Stimulated activated CD8-positive, alpha-beta memory T cell treated with anti-CD3 and anti-CD28 coated beads, Interleukin-7, amount 100 ng/mL, for 1 hour (primary cell): ENCODE measurements at places on chromosomes 16 and 17.

DNA sequence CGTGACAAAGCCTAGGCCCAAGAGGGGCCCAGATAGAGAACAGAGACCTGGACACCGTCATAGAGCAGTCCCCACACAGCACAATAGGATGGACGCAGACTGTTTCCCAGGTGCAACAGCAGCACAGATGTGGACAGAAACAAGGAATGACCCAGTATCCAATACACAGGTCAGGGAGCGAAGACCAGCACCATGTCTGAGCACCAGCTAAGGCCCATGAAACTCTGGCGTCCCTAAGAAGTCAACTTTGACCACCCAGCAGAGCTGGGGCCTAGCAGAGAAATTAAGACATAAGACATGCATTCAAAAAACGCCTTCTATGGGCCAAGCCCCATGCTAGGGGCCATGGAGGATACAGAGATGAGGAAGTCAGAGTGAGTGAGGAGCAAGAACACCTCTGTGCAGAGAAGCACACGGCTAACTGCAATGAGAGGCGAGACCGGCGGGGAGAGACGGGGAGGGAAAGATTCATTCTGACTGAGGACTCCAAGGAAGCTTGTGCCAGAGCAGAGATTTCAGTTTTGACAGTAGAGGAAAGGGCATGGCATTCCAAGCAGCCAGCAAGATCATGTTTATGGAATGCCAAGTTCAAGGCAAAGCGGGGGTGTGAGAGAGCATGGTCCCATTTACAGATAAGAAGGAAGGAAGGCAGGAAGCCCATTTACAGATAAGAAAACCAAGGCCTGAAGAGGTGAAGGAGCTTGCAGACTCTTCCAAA, 50.8 kb downstream of the PITPNM3 start:
- DNase-seq, result no peak

DNA sequence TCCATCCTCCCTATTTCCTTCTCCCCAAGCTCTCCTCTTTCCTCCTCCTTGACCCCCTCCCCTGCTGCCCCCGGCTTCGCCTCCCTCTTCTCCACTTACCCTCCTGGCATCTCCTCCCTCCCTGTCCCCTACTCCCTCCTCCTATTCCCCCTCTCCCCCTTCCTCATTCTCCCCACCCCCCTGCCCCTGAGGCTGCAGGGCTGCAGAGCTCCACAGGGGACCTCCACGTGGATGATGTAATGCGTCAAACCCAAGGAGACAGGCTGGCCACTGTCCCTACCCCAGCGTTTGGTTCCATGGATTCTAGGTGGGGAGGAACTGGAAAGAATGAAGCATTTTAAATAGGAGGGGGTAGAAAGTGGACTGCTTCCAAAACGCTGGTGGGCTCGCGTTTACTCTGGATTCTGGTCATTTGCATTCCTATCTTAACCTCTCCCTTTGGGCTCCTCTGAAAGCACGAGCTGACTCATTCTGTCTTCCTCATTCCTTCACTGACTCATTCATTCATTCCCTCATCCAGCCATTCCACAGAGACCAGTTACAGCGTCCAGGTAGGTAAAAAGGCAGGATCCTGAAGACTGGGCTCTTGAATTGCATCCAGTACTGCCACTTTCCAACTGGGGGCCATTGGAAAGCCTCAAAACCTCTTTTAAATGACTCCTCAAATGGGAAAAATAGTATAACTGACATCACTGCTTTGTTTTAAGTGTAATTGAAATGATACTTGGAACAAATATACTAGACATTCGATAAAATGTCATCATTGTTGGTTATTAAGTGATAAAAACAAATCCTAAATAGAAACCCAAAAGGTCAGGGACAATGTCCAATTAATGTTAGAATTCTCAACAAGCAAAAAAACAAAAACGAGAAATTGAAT, 943 bp upstream of the COTL1 start:
- DNase-seq, result no peak

GRCh38 chr17:74987418-74987908, at the start of gene CDR2L:
CDR2L (plus strand) TSS chr17:74987632; CDS start chr17:74988044, 412 bp downstream.
- peak; percentile 85 for DNase-seq

DNA sequence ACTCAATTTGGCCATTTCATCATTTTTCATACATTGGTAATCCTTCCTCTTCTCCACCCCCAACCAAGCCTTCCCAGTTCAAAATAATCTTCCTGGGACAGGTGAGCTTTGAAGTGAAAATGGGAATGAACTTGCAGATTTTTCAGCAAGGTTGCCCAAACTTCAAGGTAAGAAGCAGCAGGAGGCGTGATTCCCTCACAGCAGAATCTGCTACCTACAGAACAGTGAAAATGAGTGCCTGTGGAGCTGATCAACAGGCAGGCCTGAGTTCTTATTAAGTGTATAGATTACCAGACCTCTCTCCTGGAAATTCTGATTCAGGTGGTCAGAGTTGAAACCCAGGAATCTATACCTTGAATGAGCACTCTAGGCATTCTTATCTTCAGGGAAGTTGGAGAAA, 356.6 kb downstream of the RBFOX1 start:
- DNase-seq, result no peak

DNA sequence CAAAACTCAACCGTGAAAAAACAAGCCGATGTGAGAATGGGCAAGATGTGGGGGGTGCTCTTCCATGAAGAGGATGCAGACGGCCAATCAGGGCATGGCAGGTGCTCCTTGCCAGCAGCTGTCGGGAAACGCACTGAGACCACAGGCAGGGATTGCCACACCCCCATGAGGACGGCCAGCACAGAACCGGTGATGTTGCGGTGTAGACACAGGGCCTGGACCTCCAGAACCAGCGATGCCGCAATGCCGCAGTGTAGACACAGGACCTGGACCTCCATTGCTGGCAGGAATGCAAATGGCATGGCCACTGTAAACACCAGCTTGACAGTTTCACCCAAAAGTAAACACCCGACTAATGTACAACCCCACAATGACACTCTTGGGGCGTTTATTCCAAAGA, 164.9 kb downstream of the BANP start:
- no peak for DNase-seq

DNA sequence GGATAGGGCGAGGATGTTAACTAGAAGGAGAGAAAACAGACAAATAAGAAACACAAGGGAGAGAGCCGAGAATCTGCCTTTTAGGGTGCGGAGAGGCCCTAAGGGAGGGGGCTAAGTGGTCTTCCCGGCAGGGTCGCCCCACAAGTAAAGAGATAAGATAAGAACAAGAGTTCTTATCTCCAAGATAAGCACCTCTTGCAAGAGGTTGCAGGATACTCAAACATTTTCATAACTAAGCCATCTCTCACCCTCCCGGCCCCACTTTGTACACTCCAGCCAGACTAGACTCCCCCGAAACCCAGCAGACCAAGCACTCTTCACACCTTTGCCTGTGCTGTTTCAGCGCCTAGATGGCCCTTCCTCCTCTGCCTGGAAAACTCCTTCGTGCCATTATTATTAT, 14.3 kb downstream of the ZNF319 start:
- DNase-seq, result no peak

DNA sequence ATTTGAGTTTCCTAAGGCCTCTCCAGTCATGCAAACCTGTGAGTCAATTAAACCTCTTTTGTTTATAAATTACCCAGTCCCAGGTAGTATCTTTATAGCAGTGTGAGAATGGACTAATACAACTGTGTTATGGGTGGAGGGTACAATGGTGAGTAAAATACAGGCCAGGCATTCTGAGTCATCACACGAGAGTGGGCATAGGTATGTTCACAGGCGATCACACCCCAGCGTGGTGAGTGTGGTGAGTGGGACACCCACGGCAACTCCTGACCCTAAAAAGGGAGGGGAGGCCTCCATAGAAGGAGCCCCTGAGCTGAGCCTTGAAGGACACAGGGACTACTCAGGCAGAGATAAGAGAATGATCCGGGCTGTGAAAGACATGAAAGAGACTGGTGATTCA, 22.6 kb upstream of the MAPT start:
- DNase-seq, result no peak

GRCh38 chr17:41844971-41845370, 7.3 kb downstream of the KLHL10 start:
- DNase-seq, result no peak

- no peak for DNase-seq
Measured at GRCh38 chr16:55443434-55444346, 35.3 kb upstream of the MMP2 start.

- DNase-seq, result no peak
Measured at GRCh38 chr17:48747445-48748363, 19.2 kb upstream of the HOXB13 start.

- no peak for DNase-seq
Measured at GRCh38 chr17:48432820-48433775, 3.1 kb upstream of the SKAP1 start.

DNA sequence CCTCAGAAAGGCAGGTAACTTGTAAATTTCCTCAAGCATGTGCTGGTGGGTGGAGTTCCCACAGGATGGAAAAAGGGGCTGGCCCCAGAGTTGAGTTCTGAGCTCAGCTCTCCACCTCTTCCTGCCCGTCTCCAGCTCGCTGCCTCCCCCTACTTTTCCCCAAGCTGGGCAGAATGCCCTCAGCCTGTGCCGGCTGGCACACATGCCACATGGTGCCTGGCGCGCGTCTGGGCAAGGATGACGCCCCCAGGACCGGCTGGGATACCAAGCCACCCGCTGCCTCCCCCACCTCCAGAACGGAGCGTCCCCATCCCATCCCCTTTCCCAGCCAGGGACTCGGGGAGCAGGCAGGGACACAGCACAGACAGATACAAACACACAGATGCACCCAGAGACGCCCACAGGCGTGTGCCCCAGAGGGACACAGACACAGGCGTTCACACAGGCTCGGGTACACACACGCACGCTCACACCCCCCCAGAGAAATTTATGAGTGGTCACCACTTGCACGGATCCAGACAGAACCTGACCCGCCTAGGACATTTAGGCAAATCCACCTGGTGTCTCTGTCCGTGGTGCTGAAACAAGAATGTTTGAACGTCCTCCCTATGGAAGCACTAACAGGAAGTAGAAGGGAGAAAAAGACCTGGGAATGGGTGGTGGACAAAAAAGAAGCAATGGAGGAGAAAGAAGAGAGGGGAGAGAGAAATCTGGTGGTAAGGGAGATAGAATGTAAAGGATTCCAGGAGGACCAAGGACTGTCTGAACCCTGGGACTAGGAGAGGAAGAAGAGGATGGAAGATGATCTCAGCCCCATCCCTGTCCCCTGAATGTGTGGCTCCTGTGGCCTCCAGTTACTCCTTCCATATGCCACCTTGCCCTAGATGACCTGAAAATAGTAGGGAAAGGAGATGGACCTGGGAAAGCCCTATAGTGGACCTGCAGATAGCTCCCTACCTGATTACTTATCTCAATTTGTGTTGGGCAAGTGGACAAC, 15.5 kb downstream of the NEUROD2 start:
- DNase-seq, result no peak

GRCh38 chr16:30115238-30115637, 1.9 kb upstream of the GDPD3 start:
- DNase-seq, result no peak

DNA sequence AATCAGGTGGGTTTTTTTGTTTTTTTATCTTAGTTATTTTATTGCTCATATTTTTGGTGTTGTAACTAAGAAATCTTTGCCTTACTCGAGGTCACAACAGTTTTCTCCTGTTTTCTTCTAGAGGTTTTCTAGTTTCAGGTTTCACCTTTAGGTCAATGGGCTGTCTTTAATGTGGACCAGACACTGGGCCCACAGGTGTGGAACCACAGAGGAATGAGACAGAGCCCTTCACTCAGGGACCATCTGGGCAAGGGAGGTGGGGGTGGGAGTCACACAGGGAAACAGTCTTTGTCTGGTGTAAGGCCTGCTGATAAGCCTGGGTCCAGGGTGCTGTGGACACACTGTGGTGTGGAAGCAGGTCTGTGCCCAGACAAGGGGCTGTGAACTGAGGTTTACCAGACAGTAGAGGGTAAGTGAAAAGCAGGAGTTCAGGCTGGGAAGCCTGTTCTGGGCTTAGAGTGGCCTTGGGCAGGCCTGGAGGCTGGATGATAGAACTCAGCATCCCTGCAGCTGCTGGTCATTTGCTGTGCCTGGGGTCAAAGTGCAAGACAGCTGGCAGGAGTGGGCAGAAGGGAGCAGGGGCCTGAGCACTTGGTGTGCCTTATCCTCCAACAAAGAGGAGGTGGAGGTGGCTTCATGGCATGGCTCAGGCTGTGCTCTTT, 75.6 kb downstream of the SPECC1 start:
- DNase-seq, result no peak

DNA sequence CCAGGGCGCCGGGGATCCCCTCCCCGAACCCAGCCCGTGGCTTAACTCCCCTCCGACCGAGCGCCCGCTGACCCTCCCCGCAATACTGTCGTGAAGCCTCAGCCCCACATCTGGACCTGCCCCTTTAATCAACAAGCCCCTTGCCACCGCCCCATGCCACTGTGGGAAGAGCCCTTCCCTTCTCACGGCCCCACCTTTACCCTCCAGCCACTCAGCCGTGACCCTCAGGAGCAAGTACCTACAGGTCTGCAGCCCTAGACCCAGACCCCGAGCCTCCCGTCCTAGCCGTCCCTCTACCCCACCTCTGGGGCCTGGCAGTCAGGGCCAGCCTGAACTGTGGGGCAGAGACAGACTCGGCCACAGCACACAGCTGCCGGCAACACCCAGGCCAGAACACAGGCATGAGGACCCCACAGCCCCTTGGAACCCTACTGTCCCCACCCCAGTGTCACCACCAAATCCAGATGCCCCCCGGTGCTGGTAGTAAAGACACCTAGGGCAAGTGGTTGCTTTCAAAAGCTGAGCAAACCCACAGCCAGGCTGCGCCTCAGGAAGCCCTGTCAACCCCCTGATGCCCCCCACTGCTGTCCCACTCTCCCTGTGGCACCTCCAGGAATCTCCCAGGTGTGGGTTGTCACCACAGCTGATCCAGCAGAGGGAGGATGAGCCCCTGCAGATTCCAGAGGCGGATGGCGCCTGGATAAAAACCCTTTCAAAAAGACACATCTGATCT, 1.4 kb downstream of the NXPH3 start:
- no peak for DNase-seq

GRCh38 chr17:83154311-83155127, 75.1 kb downstream of the METRNL start:
- DNase-seq, result no peak

DNA sequence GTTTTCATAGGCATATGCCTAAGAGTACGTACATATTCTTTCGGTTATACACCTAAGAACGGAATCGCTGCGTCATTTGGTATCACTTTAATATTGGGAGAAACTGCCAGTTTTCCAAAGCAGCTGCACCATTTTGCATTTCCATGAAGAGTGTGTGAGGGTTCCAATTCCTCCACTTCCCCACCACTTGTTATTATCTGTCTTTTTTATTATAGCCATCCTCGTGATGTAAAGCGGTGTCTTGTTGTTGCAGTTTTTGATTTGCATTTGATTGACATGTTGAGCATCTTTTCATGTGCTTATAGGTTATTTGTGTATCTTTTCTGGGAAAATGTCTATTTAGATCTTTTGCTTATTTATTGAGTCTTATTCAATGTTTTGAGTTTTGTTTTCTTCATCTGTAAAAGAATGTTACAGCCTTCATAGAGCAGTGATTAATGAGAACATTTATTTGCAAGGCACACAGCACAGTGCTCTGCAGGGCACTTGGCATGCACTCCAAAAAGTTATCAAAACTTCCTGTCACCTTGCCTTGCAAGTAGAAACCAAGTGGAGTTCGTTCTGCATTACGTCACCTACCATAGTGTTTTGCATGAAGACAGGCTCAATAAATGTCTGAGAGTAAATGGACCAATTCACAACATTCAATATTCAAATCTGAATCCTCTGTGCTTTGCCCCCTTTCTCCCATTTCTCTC, 26.6 kb upstream of the ST6GALNAC1 start:
- no peak for DNase-seq

- DNase-seq, result no peak
Measured at GRCh38 chr17:81840826-81841778, 6.3 kb upstream of the PPP1R27 start.
